NCI-H1105 (cell line): ENCODE measurements at places on chromosomes 4 and X.
A peak's percentile ranks its signal among the peaks of the same experiment; 100 is the strongest.

- no peak for DNase-seq
These were observed 34.9 kb downstream of the WDR13 start for GRCh38 chrX:48632207-48632606.

DNA sequence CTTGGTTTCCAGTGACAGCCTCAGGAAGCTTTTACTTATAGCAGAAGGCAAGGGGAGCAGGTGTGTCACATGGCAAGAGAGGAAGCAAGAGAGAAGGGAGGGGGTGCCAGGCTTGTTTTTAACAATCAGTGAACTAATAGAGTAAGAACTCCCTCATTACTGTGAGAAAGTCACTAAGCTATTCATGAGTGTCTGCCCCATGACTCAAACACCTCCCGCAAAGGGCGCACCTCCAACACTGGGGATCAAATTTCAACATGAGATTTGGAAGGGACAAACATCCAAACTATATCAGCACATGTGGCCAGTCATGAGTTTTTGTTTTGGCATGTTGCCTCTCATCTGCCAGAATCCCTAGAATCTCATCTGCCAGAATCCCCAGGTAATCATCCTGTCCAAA lies 183.5 kb upstream of the C1QTNF7 start:
- no peak for DNase-seq

DNA sequence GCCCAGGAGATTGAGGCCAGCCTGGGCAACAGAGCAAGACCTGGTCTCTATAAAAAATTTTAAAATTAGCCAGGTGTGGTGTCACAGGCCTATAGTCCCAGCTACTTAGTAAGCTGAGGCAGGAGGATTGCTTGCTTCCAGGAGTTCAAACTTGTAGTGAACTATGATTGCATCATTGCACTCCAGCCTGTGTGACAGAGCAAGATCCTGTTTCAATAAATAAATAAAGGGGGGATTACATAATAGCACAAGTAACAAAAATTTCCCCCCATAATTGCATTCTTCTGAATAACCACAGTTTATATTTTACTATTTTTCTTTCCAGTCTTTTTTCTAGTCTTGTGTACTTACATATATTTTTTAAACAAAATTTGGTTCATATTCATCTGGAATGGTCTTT lies 135.6 kb downstream of the CHIC2 start:
- DNase-seq: no peak

DNA sequence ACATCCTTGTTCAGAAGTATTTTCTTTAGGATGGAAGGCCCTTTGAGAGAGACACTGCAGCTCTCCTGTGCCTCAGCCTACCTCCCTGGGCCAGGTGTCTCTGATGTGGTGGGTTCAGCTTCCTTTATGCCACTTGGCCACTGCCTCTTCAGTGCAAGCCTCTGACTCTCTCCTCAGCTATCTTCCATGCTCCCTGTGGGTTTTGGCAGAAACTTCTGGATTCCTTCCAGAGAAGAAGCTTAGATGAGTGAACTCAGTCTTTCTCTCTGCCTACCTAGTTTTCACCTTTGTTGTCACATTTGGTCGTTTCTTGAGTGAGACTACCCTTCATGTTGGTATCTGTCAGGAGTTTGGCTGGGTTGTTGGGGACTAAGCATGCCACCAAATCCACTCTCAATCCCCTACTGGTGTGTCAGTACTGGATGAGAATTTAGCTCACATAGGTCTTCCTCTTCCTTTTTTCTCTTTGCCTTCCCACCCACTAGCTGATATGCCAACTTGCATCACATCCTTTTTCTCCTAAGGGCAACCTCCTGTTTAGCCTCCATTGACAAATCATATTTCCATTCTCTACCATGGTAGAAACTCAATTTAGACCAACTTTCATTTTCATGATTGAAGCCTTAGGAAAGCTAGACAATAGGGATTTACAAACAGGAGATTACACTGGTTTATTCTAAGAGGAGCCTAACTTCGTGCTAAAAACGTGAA lies 32.0 kb downstream of the IL15 start:
- no peak for DNase-seq

DNA sequence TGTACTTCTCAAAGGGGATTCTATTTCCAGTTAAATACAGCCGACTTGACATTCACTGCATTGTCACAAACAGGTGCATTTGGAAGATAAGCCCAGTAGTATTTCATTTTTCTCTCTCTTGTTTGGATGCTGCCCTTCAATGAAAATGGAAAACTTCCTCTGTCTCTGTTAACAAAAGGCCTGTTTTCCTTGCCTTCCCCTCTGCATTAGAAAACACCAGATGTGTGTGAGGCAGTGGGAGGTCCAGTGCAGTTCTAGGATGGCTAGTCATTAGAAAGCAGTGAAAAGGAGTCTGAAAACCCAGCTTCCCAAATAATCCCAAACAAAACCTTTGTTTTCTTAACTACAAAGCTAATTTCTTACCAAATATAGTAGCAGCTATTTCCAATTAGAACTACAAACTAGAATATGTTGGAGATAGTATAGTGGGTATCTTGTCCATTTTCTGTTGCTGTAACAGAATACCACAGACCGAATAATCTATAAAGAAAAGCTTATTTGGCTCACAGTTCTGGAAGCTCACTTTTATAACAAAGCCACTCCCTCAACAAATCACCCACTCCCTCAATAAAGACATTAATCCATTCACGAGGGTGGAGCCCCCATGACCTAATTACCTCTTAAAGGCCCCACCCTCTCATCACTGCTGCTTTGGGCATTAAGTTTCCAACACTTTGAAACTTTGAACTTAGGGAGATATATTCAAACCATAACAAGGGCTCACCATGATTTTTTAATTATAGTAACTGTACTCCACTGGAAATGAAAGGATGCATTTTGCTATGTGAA lies 452.1 kb upstream of the RPS6KA3 start:
- no peak for DNase-seq

GRCh38 chr4:89823416-89823815 lies 13.5 kb downstream of the SNCA start:
- DNase-seq: no peak

GRCh38 chr4:182346675-182347375 lies 103.6 kb downstream of the TENM3 start:
- DNase-seq: no peak

GRCh38 chrX:38426785-38427184 lies 74.4 kb downstream of the OTC start:
- DNase-seq: peak; percentile 55

- DNase-seq: no peak
These were observed 2.3 kb downstream of the FHDC1 start for GRCh38 chr4:152938237-152938947.

DNA sequence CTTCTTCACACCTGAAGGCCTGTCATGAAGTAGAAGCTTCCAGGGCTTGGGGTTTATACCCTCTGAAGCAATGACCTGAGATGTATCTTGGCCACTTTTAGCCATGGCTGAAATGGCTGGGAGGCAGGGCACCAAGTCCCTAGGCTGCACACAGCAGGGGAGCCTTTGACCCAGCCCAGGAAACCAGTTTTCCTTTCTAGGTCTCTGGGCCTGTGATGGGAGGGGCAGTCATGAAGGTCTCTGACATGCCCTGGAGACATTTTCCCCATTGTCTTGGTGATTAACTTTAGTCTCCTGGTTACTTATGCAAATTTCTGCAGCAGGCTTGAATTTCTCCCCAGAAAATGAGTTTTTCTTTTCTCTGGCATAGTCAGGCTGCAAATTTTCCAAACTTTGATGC lies 511.0 kb upstream of the KLHL4 start:
- DNase-seq: no peak

- DNase-seq: no peak
These were observed 88.2 kb downstream of the PHOX2B start for GRCh38 chr4:41660352-41660751.

DNA sequence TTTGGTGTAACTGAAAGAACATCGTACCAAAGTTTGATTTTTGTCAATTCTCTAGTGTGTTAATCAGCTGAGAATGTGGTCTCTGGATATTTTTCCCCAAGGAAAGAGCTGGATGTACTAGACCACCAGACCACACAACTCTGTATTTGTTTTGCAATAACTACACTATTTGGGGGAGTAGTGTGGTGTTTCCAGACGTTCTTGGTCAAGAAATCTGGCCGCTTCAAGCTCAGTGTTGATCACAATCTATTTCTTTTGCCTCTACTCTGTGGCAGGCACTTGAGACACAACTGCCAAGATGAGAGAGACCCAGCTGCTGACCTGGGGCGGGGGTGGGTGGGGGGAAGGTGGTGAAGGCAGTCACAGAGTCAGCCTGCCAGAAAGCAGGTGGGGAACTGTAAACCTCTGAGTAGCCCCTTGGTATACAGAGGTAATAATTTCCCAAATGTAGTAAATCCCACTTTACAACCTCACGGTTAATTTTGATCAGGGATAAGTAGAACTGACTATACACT lies 30.6 kb downstream of the PTTG2 start:
- no peak for DNase-seq

- no peak for DNase-seq
These were observed 107.2 kb downstream of the TAB3 start for GRCh38 chrX:30781711-30782444.

- DNase-seq: no peak
These were observed 95.2 kb upstream of the NAP1L5 start for GRCh38 chr4:88792821-88793220.

GRCh38 chr4:26161030-26161824 lies 159.6 kb upstream of the RBPJ start:
- DNase-seq: no peak

- no peak for DNase-seq
These were observed 94.4 kb downstream of the ABCB7 start for GRCh38 chrX:75061701-75062100.

GRCh38 chr4:576245-576821 lies at the start of gene TMEM271:
TMEM271 (minus strand) TSS chr4:576295; CDS start chr4:576062, 233 bp downstream.
- no peak for DNase-seq

GRCh38 chrX:54494166-54494988 lies 1.7 kb downstream of the FGD1 start:
- DNase-seq: no peak

DNA sequence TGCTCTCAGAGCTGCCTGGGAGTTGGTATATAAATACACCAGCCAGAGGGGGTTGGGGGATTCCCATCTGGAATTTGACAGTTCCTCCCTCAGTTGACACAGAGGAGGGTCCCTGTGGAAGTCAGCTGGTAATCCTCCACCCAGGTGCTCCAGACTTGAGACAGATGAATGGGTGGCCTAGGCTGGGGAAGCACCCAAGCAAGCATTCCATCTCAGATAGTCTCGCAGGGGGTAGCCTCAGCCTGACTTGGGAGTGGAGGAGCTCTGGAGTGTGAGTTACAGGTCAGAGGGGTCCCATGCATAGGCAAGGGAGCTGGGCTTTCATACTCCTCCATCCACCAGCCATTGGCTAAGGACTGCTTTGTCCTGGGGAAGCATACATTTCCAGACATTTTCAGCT lies 229.3 kb upstream of the BCOR start:
- DNase-seq: no peak

DNA sequence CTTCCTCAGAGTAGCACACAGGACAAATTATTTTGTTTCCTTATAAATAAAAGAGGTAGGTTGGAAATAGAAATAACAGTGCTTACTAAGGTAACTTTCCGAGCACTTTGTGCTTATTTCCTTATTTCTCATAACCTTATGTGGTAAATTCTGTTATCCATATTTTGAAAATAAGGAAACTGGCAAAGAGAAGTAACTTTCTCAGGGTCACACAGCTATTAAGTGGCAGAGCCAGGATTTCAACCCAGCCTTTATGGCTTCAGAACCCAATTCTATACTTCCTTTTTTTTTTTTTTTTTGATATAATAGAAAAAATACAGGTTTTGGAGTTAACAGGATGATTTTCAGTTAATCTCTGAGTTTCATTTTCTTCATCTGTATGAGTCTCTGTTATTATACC lies 3.3 kb downstream of the UTP3 start:
- DNase-seq: no peak

GRCh38 chr4:71025654-71026053 lies 32.2 kb downstream of the DCK start:
- DNase-seq: no peak

GRCh38 chr4:87075876-87076275 lies 141.1 kb downstream of the AFF1 start:
- DNase-seq: no peak

DNA sequence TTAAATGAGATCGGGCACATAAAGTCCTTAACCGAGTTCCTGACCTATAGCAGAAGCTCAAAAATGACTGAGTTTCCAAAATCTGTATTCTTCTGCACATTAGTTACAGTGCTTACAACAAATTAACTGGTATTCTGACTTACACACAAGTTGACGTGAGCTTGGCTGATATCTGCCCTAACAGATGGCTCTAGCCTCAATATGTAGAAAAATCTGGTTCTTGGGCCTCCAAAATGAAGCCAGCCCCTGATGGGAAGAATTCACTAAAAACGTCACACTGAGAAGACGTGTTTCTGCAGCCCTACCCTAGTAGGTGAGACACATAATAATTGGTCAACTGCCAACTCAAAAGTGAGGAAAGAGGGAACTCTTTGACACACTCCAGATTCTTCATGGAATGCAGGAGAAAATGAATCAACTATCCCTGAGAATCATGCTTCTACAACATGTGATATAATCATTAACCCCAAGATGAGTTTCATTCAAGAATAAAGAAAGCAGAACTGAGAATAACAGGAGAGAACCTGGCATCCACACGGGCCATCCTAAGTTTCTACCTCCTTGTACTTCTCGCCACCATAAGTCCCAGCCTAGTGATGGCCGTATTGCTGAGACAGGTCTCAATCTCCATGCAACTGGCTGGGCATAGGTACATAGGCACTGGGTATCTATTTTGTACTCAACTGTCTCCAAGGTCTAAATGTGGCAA lies 8.2 kb downstream of the STX18 start:
- no peak for DNase-seq

GRCh38 chrX:38917954-38918353 lies 116.7 kb downstream of the MID1IP1 start:
- no peak for DNase-seq

DNA sequence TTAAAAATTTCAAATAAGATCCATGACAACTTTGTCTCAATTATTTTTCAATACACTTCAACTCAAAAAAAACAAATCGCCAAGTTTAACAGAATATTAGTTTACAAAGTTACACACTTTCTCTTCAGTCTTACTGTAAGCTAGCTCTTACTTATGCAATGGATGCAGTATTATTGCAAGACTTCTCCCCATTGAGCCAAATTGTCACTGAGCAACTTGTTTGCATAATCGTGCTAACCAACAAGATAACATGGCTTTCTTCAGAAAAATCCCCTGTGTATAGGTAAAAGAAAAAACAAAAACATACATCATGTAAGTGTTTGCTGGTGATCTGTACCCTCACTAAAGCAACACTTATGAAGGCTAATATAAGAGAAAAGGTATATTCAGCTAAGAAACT lies 18.9 kb downstream of the DNAJB14 start:
- DNase-seq: no peak

GRCh38 chr4:177297785-177298391 lies 11.8 kb upstream of the NEIL3 start:
- no peak for DNase-seq

- no peak for DNase-seq
These were observed 95.1 kb downstream of the CDS1 start for GRCh38 chr4:84677995-84678394.

GRCh38 chr4:163663454-163664225 lies 169.2 kb downstream of the TMA16 start:
- DNase-seq: no peak

DNA sequence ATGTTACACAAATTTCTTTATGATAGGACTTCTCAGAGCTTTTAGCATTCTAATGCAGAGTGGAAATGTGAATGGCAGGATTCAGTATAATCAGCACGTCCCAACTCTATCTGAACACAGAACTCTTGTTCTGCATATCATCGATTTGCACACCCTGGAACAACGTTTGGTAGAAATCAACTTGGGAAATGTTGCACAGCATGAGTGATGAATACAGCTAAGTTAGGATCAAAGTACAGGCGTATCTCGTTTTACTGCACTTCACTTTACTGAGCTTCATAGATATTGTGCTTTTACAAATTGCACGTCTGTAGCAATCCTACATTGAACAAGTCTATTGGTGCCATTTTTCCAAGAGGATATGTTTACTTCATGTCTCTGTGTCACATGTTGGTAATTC lies 70.8 kb downstream of the SMARCA1 start:
- no peak for DNase-seq
